ENCODE measurements at places on chromosomes 4 and X.

DNA sequence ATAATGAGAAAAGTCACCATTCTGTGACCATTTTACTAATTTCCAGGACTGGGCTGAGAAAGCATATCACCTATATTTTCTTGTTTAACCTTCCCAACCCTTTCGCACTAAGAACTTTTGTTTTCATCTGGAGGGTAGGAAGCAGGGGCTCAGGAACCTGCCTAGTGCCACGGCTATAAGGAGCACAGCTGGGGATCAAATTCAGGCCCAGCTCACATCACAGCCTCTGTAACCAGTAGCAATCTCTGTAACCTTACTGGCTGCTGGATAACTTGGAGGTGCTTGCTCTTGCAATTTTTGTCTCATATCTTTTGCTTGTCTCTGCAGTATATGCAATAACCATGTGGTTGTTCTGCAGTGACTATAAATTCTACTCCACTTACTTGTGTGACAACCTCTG lies 76.7 kb upstream of the PLAC1 start:
- DNase-seq, result no peak

DNA sequence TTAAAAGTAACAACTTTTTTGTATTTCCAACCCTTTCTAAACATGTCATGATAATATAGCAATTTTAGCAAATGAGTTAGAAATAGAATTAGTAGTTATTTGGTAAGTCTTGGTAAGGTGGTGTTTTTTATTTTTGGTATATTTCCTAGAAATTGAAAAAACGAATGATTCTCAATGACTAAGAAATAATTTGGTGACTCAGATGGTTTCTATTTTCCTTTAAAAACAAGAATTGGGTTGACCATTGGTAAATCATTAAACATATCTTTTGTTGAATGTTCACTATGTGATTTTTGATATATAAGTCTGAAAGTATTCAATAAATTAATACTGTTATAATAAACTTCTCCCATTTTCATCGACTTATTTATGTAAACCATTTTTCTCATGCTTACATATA lies 206.2 kb upstream of the BANK1 start:
- no peak for DNase-seq

DNA sequence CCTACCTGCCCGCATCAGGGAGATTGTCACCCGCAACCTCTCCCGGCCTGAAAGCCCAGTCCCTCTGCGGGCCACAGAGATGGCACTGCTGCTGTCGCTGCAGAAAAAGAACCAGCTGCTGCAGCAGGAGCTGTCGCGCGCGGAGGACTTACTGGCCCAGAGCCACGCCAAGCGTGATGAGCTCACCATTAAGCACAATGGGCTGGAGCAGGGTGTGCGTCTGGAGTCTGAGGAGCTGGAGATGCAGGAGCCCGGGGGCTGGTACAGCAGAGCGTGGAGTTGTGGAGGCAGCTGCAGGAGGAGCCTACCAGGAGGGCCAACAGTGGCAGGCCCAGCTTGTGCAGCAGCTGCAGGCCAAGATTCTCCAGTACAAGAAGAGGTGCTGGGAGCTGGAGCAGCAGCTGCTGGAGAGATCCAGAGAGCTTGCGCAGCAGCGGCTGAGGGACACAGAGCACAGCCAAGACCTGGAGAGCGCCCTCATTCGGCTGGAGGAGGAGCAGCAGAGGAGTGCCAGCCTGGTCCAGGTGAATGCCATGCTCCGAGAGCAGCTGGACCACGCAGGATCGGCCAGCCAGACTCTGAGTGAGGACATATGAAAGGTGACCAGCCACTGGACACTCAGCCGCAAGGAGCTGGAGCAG lies 11.3 kb downstream of the SMIM10L2A start:
- no peak for DNase-seq

DNA sequence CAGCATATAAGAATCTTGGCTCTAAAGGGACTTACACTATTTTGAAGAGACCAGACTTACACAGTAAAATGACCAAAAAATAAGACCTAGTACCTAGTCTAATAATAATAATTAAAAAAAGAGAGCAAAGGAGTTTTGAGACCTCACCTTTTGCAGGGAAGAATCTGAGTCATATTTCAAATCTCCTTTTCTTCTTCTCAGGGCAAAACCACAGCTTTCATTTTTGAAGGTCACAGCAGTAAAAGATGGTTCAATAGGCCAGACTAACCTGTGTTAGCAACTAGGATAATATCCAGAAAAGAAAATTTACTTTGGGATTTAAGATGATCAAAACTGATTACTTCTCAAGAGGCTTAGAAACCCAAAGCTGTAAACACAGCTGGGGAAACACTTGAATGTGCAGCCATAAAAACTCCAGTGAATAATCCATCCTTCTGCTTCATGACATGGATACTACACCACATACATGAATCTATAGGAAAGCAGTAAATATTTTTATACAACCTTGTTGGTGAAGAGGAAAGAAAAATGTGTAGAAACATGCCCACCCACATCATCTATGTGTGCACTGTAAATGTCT lies 25.9 kb upstream of the LNX1 start:
- DNase-seq, result no peak

DNA sequence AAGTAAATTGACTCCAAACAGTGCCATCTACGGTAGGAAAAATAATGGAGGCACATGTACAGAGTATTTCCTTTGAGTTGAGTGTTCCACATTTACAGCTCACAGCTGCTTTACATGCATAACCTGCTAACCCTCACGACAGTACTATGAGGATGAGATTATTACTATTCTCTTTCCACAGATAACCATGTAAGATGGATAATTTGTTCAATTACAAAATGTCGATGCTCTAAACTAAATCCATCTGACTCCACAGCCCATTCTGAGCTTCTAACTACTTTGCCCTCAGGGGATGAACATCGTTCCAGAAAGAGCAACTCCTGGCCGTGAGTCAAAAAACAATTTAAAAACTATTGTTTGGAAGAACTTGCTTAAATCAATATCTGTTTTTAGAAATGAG lies 330.4 kb upstream of the NWD2 start:
- no peak for DNase-seq

GRCh38 chrX:47587091-47587891 lies 5.1 kb downstream of the TIMP1 start:
- DNase-seq, result no peak

DNA sequence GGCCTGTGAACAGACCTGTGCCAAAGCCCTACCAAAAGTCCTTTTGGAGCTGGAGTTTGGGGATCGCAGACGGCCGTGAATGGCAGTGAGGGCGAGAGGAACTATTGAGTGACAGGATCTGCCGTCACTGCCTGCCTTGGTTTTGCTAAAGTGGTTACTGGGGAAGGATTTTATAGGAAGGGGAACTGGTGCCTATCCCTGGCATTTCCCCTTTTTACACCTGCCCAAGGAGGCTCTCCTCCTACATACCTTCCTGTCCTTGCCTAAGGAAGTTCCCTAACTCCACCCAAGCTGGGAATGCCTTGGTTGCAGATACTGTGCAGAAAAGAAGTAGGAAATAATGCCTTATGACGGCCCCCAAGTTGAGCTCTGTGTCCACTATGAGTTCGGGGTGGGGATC lies 14.5 kb downstream of the LONRF3 start:
- no peak for DNase-seq

GRCh38 chr4:23455456-23456158 lies 434.2 kb downstream of the PPARGC1A start:
- peak; percentile 24 for DNase-seq

- no peak for DNase-seq
Measured at GRCh38 chr4:82231806-82232205, 142.0 kb downstream of the HNRNPD start.

Measured in WTC11 (cell line).